MG63 (cell line): ENCODE measurements at places on chromosomes 4 and X.

- DNase-seq = no peak
Measured at GRCh38 chr4:2836391-2836859, 7.2 kb upstream of the ADD1 start.

DNA sequence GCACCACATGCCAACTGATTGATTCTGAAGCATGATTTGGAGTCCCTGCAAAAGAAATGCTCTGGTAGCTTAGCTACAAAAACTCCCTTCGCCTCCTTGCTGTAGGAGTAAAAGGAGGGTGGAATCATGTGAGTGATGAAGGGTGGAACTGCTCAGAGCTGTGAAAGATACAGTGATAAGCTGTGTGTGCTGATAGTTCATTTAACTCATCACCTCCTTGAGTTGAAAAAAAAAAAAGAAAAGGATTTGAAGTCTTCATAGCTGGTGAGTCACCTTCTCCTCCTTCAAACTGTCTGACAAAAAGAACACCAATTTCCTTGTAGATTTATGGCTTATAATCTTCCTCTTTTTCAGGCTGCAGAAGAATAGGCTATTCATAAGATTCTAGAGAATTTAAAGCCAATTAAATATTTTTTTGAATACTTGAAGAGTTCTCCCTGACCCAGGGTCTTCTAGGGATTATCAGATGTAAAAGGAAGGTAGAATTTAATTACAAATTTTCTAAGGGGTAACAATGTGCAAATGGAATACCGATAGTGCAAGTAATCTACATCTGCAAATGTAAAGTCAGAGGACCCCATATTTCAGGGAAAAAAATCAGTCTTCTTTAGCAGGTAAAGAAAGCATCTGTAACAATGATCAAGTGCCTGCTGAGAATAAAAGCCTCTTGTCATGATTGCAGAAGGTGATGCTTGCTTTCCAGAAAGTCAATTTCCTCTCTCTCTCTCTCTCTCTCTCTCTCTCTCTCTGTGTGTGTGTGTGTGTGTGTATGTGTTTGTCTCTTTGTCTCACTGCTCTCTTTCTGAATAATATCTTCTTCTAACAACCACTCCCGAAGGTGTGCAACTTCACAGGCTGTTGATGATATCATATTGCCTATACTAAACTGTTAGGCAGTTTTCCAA is 208.8 kb upstream of the VEGFC start:
- no peak for DNase-seq

DNA sequence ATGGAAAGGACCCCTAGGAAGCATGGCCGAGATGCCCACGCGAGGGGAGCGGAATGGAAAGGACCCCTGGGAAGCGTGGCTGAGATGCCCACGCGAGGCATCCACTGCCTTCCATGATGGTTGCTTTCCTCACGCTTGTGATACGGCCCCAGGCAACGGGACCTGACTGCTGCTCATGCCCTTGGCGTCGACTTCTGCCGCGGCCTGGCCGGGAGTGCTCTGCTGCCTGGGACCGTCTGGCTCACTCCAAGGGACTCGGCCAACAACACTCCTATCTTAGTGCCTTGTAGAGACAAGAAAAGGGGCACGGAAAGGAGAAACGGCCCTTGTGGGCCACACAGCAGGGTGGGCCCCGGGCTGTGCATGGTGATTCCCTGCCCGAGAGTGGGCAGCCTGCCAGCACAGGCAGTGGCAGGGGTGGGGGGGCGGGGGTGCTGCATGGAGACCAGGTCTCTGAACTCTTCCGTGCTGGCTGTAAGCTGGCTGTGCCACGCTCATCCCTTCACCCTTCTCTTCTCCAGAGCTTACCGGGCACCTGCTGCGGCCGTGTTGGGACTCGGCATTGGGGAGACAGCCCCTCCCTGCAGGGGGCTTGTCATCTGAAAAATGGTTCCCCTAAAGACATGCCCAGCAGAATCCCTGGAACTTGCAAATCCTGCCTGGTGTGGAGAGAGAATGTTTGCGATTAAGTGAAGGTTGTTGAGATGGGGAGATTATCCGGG is 38.6 kb upstream of the HMX1 start:
- DNase-seq = no peak

DNA sequence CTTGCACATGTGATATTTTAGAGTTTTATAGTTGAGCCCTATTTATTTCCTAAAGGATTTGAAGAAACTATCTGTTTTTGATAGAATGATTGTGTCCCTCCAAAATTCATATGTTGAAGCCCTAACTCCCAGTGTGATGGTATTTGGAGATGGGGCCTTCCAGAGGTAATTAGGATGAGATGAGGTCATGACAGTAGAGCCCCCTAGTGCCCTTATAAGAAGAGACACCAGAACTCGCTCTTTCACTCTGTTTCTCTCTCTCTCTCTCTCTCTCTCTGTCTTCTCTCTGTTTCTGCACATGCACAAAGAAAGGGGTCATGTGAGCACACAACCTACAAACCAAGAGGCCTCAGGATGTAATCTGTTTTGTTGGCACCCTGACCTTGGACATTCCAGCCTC is 921.9 kb upstream of the DIAPH2 start:
- no peak for DNase-seq

DNA sequence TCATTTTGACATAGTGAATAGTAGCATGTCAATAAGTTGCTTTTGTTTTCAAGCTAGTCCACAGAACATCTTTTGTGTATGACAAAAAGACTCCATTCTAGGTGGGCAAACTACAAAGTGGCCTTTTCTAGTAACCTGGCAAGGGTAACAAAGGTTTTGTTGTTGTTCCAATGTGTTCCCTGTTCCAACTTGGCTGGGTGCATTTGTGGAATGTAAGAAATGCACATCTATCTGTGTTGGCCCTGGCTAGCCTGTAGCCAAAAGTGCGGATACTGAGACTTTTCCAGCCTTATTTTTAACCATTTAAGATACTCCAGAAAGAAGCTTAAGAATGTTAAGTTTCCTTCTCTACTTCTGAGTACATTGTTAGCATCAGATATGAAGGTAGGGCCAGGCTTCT is 118.7 kb upstream of the CHRDL1 start:
- no peak for DNase-seq

GRCh38 chrX:69088171-69088938 is 76.9 kb downstream of the PJA1 start:
- DNase-seq = no peak

- DNase-seq = no peak
Measured at GRCh38 chr4:179465131-179465797, 2023.0 kb upstream of the AGA start.

GRCh38 chrX:148885203-148885602 is 384.8 kb downstream of the AFF2 start:
- no peak for DNase-seq

GRCh38 chrX:134388161-134389109 is 71.5 kb upstream of the HPRT1 start:
- no peak for DNase-seq

- no peak for DNase-seq
Measured at GRCh38 chrX:108306086-108306485, 132.1 kb downstream of the COL4A6 start.

DNA sequence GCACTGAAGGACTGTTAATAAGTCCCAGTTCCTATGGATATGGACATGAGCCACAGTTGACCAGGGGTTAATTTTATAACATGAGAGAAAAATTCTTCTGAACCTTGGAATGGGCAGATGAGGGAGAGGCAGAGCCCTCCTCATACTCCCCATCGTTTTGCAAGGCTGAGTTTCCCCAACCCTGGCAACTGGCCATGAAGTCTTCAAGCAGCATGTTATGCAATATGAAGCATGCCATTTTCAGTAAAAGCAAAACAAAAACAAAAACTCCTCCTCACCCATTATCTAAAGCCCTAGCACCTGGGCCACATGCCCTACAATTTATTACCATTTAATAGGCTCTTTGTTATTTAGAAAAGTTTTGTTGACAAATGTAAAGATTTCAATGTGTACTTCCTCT is 64.5 kb downstream of the GPC4 start:
- no peak for DNase-seq

- DNase-seq = no peak
Measured at GRCh38 chr4:2696423-2696822, 59.7 kb downstream of the TNIP2 start.

DNA sequence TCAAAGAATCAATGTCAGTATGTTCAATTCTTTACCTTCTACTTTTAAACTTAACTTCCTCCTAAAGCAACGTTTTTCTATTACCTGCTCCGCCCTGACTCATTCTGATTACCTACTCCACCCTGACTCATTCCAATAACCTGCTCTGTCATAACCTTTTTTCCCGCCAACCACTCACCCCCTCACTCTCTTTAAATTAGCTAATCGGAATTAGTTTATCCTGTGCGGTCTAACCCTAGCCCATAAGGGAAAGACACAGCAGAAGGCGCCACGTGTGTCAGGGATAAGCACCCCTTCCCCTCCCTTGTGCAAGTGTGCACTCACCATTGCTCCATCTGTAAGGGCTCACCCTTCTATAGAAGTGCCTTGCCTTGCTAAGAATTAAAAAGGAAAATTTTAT is 64.4 kb downstream of the EIF4E start:
- DNase-seq = no peak
